ENCODE measurements at places on chromosomes 7 and 10. TPM values are rescaled to one million over a fixed set of nuclear protein-coding genes. Genes with fewer than 3 reads are reported as not detected.

GRCh38 chr7:83060218-83060617 is 102.5 kb downstream of the PCLO start:
- no peak overlapping the region for H3K4me3 ChIP-seq
- no peaks in the 10 kb centered on the region for H3K27me3 ChIP-seq
- no peak for DNase-seq
- H3K27ac ChIP-seq = no peak overlapping the region

Gene ADAMTS14
- total RNA-seq = under 0.01 TPM

Gene FBXO24
- total RNA-seq = not detected

DNA sequence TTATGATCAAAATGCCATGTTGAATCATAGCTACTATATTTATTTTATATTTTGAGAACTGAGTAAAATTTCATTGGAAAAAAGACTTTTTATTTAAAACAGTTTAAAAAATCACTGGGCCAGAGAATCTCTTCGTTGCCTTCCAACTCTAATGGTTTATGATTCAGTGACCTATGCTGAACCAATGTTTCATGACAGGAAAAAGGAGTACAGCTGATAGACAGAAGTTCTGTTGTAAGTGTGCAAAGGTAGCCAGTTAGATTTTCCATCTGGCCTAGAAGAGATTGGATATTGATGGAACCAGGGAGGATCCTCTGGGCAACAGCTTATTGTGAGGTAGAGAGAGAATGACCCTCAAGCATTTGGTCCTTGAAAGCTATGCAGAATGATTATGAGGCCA is 745.8 kb downstream of the SUGCT start:
- H3K36me3 ChIP-seq = no peaks in the 10 kb centered on the region
- H3K27me3 ChIP-seq = no peaks in the 10 kb centered on the region
- no peaks in the 10 kb centered on the region for H3K4me1 ChIP-seq
- H3K27ac ChIP-seq = no peak overlapping the region
- DNase-seq = no peak
- no peak overlapping the region for H3K4me3 ChIP-seq

Gene PTF1A
- total RNA-seq = not detected

Gene C7orf57
- total RNA-seq = not detected

GRCh38 chr10:127612-128432 is 7.4 kb upstream of the ZMYND11 start:
- no peaks in the 10 kb centered on the region for H3K36me3 ChIP-seq
- DNase-seq = no peak
- no peak overlapping the region for H3K27ac ChIP-seq
- H3K27me3 ChIP-seq = no peaks in the 10 kb centered on the region
- H3K4me1 ChIP-seq = no peaks in the 10 kb centered on the region

Gene SLC25A28
- total RNA-seq = 29.1 TPM

DNA sequence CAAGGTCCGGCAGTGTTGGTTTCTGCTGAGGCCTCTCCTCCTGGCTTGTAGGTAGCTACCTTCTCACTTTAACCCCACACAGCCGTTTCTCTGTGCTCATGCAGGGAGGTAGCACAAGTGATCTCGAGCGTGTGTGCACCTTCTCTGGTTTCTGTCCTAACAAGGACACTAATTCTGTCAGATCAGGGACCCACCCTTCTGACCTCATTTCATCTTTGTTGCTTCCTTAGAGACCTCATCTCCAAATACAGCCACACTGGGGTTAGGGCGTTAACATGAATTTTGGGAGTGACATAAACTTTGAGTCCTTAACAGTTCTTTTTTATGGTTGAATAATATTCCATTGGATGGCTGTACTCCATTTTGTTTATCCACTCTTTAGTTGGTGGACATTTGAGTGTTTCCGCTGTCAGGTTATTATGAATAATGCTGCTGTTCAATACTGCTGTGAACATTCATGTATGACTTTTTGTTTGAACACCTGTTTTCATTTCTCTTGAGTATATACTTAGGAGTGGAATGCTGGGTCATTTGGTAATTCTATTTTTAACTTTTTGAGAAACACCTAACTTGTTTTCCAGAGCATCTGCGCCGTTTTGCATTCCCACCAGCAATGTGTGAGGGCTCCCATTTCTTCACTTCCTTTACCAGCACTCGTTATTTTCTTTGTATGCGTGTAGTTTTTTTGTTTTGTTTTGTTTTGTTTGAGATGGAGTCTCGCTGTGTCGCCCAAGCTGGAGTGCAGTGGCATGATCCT is 57.5 kb downstream of the LCOR start:
- DNase-seq = no peak
- no peaks in the 10 kb centered on the region for H3K27me3 ChIP-seq
- H3K36me3 ChIP-seq = no peaks in the 10 kb centered on the region
- no peak overlapping the region for H3K4me3 ChIP-seq

DNA sequence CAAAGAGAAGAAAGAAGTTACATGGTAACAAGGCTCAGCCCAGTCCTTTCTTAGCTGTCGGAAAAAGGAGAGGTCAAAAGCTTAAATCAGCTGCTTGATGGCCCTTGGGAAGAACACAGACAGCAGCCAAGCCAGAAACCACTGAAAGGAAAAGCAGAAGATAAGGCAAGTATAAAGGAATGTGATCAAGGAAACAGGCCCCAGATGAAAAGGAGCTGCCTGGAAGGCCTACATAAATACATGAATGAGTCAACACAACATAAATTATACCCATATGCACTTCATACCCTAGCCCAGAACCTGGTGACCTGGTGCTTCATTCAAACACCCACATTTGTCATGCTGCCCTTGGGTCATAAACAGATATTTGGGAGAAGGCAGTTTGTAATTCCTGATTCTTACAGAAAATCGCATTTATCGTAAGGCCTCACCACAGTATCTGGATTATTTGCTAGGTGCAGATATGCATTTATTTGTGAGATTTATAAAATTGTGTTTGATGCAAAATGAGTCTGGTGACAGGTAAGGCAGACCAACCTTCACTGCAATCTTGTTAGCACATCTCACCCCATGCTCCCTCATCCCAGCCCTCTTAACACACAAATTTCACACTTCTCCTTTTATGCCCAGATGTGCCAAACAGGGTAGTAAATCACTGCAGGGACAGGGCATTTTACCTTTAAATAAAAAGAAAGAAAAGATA is 94.9 kb upstream of the KCNIP2 start:
- no peaks in the 10 kb centered on the region for H3K4me1 ChIP-seq
- no peak overlapping the region for H3K27ac ChIP-seq
- H3K4me3 ChIP-seq = no peak overlapping the region
- no peaks in the 10 kb centered on the region for H3K36me3 ChIP-seq

- no peaks in the 10 kb centered on the region for H3K4me1 ChIP-seq
- H3K36me3 ChIP-seq = no peaks in the 10 kb centered on the region
- H3K27me3 ChIP-seq = no peaks in the 10 kb centered on the region
- DNase-seq = no peak
- H3K27ac ChIP-seq = no peak overlapping the region
- H3K4me3 ChIP-seq = no peak overlapping the region
Measured at GRCh38 chr10:88293073-88293472, 290.0 kb downstream of the RNLS start.

- H3K36me3 ChIP-seq = no peaks in the 10 kb centered on the region
- peaks cover 33% of the 10 kb centered on the region for H3K27me3 ChIP-seq
- H3K27ac ChIP-seq = no peak overlapping the region
- no peaks in the 10 kb centered on the region for H3K4me1 ChIP-seq
- no peak overlapping the region for H3K4me3 ChIP-seq
Measured at GRCh38 chr7:149790146-149790548, 16.8 kb upstream of the ZNF467 start.

DNA sequence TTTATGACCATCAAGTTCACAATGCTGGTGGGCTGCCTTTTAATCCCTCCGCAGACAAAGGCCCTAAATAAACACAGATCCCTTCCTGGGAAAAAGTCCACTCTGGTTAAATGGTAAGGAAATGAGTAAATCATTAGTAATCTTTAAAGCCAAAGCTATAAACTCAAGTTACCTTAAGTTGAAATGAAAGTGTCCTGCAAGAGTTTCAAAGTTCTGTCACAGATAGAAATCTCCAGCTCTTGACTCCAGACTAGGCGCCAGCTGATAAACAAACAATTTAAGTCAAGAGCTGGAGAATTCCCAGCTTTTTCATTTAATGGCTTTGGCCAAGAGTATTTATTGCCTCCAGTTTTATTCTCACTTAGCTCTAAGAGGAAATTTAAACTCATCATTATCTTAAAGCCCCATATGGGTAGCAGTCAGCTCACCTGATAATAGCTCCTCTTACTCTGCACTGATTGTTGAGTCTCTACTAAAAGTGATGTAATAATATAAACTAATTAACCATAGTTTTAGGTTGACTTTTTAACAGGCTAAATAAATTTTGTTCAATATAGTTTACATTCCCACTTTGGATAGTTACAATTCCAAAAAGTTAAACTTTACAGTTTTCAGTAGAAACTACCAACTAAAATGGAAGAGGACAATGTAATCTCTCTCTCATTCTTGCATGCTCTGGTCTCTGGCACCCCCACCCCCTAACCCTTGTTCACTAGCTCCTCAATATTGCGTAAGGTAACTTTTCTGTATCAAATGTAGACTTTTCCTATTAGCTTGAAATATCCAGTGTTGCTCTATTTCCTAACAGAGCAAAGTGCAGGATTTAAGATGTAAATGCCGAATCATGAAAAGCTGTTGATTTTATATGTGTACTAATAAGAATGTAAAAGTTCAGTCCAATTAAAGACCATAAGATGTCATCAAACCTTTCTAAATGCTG is 56.1 kb downstream of the HIBADH start:
- no peaks in the 10 kb centered on the region for H3K36me3 ChIP-seq
- no peaks in the 10 kb centered on the region for H3K27me3 ChIP-seq
- H3K27ac ChIP-seq = no peak overlapping the region
- no peaks in the 10 kb centered on the region for H3K4me1 ChIP-seq

DNA sequence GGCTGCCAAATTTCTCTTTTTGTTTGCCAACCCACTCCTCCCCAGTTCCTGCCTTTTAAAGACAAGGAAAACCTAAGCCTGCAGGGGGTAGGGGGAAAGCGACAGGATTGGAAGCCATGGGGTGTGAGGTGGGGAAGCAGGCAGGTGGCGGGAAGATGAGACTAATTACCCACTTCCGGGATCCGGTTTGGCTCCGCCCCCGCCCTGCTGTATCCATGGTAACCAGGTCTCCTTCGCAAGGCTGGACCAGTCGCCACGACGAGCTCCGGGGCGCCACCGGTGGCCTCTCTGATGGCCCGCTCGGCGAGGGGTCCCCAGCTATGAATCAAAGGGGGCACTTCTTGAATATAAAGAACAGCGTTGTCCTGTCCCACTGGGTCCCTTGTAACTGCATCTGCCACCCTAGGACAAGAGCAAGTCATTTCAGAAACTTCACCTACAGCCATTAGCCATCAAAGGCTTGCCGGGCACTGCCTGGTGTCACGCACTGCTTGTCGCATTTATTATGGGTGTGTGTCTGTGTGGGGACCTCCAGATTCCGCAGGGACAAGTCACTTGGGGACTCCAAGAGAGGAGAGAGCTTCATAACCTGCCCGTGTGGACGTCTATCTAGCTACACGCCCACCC is 55.4 kb upstream of the LMTK2 start:
- no peak for DNase-seq
- H3K27me3 ChIP-seq = no peaks in the 10 kb centered on the region
- no peaks in the 10 kb centered on the region for H3K36me3 ChIP-seq
- no peak overlapping the region for H3K4me3 ChIP-seq

Gene MMD2
- not detected for total RNA-seq

DNA sequence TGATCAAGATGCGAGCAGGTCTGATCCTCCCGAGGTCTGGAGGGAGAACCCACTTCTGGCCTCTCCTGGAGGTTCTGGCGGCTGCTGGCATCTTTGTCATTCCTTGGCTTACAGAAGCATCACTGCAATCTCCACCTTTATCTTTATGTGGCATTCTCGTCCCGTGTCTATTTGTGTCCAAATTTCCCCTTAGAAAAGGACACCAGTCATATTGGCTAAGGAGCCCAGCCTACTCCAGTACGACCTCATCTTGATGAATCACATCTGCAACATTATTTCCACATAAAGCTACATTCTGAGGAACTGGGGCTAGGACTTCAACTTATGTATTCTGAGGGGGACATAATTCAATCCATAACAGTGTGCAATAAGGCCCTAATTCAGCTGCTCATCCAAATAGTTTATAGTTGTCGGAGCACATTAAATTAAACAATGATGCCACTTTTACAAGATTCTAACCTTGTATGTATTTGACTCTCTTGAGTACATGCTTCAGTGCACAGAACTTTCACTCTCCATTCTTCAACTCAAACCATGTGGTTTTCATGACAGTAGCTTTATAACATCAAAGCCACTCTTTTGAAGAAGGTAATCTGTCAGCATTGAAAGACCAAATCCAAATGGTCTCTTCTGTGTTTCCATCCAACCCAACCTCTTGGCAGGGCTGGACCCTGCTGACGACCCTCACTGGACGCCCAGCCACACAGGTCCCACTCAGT is 86.2 kb upstream of the DDC start:
- DNase-seq = no peak
- no peaks in the 10 kb centered on the region for H3K36me3 ChIP-seq
- no peak overlapping the region for H3K4me3 ChIP-seq
- no peaks in the 10 kb centered on the region for H3K27me3 ChIP-seq

DNA sequence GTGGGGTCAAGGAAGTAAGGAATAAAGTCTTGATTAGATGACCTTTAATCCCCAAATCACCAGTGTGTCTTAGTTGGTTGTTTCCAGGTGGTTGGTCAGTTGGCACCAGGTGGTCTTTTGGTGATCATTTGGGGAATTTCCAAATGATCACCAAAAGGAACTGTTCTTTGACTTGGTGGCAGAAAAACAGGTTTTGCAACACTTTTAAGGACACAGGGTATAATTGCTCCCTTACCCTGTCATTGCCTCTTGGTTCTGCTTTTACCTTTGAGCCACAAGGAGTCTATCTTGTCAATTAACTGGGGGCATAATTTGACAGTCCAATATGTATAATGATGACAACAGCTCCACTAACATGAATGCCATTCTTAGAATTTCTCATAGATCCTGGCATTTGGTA is 104.2 kb downstream of the ADK start:
- no peaks in the 10 kb centered on the region for H3K27me3 ChIP-seq
- no peak for DNase-seq
- no peak overlapping the region for H3K4me3 ChIP-seq
- no peaks in the 10 kb centered on the region for H3K36me3 ChIP-seq
- no peaks in the 10 kb centered on the region for H3K4me1 ChIP-seq

DNA sequence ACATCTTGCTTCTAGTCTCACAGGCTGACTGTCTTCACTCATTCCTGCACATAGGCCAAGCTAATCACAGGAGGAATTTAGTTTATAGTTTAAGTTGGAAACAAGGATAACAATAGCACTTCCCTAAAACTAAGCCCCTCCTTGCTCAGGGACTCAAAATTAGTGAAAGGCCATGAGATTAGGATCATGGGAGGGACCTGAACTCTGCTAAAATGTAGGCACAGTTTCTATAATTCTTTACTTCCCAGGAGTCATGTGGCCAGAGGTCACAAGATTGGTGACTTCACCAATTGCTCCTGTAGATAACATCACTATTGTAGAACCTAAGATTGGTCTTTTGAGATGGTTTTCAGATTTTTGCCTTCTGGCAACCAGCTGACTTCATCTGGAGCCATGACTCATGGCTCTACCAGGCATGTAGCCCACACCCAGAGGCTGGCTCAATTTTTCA is 14.8 kb upstream of the UPP1 start:
- no peak for DNase-seq
- no peaks in the 10 kb centered on the region for H3K27me3 ChIP-seq
- H3K4me3 ChIP-seq = no peak overlapping the region
- H3K27ac ChIP-seq = no peak overlapping the region
- H3K4me1 ChIP-seq = no peaks in the 10 kb centered on the region
- no peaks in the 10 kb centered on the region for H3K36me3 ChIP-seq

Gene FOXP2
- 5.9 TPM for total RNA-seq

Gene ADAM12
- 13.9 TPM for total RNA-seq

GRCh38 chr10:79022565-79023230 is 46.1 kb upstream of the ZMIZ1 start:
- no peak for DNase-seq
- no peaks in the 10 kb centered on the region for H3K36me3 ChIP-seq
- H3K27ac ChIP-seq = no peak overlapping the region

Gene CNTNAP2
- total RNA-seq = not detected
